ENCODE measurements at places on chromosomes 3 and 15. TPM values are rescaled to one million over a fixed set of nuclear protein-coding genes. Genes with fewer than 3 reads are reported as not detected.

The GLCE gene
- total RNA-seq: 10.0 TPM

DNA sequence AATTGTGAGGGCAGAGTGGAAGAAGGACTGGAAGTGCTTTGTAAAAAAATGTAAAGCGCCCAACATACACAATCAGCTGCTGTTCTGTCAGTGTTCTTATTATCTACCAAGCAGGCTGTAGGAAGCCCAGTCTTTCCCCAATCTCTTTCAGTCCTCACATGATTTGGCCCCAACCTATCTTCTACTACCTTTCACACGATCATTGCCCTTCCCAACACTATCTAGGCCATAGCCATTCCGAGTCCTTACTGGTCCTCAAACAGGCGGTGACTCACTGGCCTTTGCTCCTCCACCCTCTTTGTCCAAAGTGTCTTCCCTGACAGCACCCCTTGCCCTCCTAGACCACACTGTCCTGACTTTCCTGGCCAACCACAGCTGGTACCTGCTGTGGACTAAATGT, 861 bp upstream of the RFT1 start:
- no peak for DNase-seq

The RHOV gene
- total RNA-seq: not detected

GRCh38 chr15:71705151-71705550, 105.2 kb upstream of the NR2E3 start:
- no peak for DNase-seq

The CGNL1 gene
- total RNA-seq: 36.2 TPM

GRCh38 chr3:123766193-123767008, 117.7 kb downstream of the MYLK start:
- no peak for DNase-seq

The RAD54L2 gene
- 13.1 TPM for total RNA-seq

The TRIM42 gene
- not detected for total RNA-seq

- no peak for DNase-seq
Measured at GRCh38 chr15:77502379-77503095, 81.8 kb downstream of the HMG20A start.

DNA sequence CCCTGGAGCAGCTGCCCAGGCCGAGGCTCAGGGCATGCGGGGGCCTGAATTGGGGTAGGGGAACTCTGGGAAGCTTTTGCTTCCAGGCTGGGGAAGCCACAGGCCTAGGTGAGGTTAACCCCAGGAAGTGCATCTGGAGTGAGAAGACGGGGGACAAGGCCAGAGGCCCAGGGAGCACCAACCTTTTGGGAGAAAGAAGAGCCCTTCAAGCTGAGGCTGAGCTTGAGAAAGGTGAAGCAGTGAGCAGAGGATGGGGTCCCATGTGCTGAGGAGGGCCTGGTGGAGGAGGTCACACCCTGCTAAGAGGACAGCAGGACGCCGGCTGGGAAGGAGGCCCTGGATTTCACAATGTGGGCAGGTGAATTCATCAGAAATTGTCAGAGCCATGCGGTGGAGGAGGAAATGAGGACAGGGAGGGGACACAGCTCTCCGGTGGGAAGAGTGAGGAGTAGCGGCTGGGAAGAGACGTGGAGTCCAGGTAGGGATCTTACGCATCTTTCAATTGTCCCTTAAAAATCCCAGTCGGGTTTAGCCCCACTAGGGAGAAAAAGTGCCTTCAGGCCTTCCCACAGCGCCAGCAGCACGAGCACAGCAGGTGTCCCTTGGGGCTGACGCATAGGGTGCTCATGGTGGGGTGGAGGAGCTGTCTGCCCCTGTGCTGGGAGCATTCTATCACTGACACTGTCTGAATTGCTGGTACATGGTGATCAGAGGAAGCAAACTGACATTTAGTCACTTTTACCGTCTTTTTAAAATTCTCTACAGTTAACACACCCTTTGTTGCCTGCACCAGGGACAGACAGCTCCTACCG, 50.9 kb downstream of the HCN4 start:
- no peak for DNase-seq

The CPEB1 gene
- 3.4 TPM for total RNA-seq

DNA sequence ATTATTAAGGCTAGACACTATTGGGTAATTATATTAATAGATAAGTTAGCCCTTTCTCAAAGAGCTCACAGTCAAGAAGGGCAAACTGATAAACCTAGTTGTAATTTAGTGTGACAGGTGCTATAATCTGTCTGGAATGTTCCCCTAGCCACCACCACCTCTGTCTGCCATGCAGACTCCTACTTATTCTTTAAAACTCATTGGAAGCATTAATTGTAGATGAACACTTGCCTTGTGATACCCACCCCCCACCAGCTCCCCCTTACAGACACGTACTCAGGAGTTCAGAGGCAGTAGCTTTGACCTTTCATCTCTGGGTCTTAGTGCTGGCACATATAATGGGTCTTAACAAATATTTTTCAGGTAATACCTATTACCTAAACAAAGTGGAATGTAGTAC, 195.9 kb downstream of the TP63 start:
- DNase-seq: no peak

The FAM107A gene
- 62.4 TPM for total RNA-seq

The ARNT2 gene
- total RNA-seq: 2.3 TPM

- no peak for DNase-seq
Measured at GRCh38 chr15:78018445-78018844, 59.1 kb downstream of the TBC1D2B start.

GRCh38 chr3:46968783-46969428, 7.6 kb downstream of the CCDC12 start:
- no peak for DNase-seq

The IGSF11 gene
- 2.2 TPM for total RNA-seq

The TP63 gene
- total RNA-seq: 1.1 TPM

- DNase-seq: no peak
Measured at GRCh38 chr15:73001840-73002239, 50.4 kb upstream of the NEO1 start.

The ROBO1 gene
- 6.1 TPM for total RNA-seq

The KLHL40 gene
- 0.26 TPM for total RNA-seq

DNA sequence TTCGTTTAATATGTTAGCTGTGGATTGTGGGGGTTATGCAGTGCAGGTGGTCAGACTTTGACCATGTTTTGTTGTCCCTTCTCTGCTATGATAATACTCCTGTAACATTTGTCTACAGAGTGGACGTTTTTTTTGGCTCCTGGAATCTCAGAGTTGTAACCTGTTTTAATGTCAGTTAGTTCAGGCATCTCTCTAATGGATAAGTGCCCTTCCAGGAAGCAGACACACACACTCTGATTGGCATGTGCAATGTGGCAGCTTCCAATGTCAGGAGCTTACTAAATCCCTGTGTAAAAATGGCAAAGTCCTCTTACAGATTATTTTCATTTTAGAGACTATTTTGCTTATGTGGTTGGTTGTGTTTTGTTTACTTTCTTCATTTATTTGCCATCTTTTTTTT, 222.2 kb upstream of the ARPP21 start:
- DNase-seq: no peak

The NPAP1 gene
- not detected for total RNA-seq

GRCh38 chr15:51380999-51381806, 39.7 kb downstream of the GLDN start:
- no peak for DNase-seq

DNA sequence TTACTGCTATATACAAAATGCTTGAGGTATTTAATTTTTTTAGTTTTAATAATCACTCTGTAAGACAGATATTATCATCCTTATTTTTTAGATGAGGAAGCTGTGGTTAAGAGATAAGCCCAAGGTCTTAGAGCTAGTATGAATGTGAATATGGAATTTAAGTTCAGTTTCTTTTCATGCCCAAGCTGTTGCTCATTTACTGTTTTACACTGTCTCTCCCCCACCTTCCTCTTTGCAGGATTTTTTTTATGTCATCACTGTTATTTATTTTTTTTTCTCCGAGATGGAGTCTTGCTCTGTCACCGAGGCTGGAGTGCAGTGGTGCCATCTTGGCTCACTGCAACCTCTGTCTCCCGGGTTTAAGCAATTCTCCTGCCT, 22.5 kb downstream of the MAP2K5 start:
- DNase-seq: no peak

DNA sequence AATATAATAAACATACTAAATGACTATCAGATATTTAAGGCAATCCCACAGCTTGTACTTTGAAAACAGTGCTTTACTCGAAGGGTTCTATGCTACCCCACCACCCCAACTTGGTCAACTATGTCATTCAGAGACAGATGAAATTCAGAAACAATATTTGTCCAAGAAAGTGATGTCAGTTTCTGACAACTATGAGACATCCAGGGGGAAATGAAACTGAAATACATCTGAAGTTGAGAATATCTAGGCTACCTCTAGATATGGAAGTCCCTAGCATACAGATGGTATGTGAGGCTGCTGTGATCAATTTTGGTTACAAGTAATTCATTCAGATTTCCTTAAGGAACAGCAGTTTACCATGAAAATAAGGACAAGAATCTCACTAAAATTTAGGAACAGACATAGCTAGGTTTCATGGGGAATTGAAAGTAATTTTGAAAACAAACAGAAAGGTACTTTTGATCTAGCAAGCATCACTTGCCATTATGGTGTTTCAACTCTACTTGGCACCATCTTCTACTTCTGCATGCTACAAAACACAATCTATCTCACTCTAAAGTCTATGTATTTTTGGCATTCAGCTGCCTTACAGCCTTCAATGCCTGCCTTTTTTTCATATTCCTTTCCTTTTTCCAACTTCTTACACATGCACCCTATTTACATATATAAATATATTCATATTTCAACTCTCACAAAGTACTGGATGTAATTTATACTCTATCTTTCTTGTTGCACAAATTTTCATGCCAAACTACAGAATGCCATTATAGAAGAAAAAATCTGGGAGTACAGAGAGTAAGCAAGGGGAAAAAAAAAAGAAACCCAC, 21.7 kb downstream of the ATG3 start:
- DNase-seq: no peak

- DNase-seq: no peak
Measured at GRCh38 chr3:98577178-98577895, 16.1 kb downstream of the CPOX start.

The MBD4 gene
- total RNA-seq: 18.3 TPM

GRCh38 chr15:89107984-89108383, 19.7 kb downstream of the ABHD2 start:
- DNase-seq: no peak

GRCh38 chr3:117572786-117573185, 863.2 kb downstream of the TUSC7 start:
- no peak for DNase-seq
